Stimulated activated CD4-positive, alpha-beta T cell treated with anti-CD3 and anti-CD28 coated beads, Interleukin-1b, Interleukin-23, amount 100 ng/mL, for 1 hour (primary cell): ENCODE measurements at places on chromosomes 1 and 21.

- no peak for DNase-seq
Measured at GRCh38 chr1:63746129-63746864, 27.5 kb upstream of the ROR1 start.

DNA sequence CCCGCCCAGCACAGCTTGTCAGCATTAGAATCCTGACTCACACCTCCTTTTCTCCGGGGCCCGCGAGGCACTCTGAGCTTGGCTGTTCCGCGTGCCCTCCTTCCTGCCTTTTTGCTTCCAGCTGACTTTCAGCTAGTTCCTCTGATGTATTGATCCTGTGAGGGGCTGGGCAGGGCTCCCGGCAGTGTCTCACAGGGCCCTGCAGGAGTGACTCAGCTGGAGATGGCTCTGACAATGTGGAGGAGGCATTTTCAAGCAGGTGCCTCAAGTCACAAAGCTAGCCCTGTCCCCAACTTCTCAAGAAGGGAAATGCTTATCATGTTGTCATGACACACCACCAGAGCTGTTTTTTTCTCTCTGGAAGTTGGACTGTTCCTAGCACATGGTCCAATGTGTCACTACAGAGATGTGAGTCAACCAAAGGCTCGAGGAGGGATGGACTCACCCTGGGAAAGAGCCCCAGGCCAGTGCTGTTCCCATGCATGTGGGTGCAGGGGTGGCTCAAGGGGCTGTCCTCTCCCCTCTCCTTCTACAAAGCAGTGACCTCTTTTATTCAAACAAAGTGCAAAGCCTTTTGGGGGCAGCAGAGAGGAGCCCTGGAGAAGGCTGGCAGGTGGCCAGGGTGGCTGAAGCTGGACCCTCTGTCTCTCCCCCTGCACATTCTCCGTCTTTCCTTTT, 30.6 kb downstream of the SYT6 start:
- DNase-seq: no peak

- DNase-seq: no peak
Measured at GRCh38 chr1:155002464-155003226, at the start of gene ZBTB7B. Gene ZBTB7B, plus strand, starts transcription at chr1:155002802. Its CDS starts 11,859 bp downstream, at chr1:155014661.

- DNase-seq: no peak
Measured at GRCh38 chr1:14543191-14543840, 55.2 kb upstream of the KAZN start.

- DNase-seq: no peak
Measured at GRCh38 chr1:225517697-225518096, 89.9 kb upstream of the LBR start.

DNA sequence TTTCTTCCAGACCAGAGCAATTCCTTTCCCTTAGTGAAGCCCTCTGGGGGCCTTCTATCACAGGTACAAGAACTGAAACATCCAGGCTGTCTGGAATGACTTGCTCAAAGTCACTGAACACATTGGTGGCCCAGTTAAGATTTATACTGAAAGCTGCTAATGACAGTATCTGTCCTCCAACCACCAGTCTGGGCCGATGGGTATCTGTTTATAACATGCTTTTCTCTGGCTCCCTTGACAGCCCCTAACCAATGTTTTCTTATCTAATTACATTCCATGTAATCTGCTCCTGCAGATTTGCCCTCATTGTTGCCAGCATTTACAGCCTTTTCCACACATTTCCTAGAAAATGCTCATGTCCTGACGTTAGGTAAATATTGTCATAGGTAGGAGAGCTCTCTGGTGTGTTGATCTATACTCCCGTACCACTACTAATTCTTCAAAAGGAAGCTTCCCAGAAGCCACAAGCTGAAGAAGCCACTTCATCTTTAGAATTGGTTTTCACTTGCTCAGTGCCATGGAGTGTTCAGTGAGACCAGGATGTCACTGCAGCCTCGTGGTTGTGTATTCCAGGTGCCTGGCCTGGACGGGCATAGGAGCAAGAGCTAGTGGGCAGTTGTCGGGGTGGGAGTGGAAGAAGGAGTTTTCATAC, 163.9 kb downstream of the TSEN15 start:
- DNase-seq: no peak

- DNase-seq: no peak
Measured at GRCh38 chr1:5859766-5860165, 132.5 kb downstream of the NPHP4 start.

- no peak for DNase-seq
Measured at GRCh38 chr1:66445492-66446181, 88.3 kb upstream of the SGIP1 start.

GRCh38 chr1:151130987-151131586, 15.3 kb downstream of the SEMA6C start:
- DNase-seq: peak; percentile 61

DNA sequence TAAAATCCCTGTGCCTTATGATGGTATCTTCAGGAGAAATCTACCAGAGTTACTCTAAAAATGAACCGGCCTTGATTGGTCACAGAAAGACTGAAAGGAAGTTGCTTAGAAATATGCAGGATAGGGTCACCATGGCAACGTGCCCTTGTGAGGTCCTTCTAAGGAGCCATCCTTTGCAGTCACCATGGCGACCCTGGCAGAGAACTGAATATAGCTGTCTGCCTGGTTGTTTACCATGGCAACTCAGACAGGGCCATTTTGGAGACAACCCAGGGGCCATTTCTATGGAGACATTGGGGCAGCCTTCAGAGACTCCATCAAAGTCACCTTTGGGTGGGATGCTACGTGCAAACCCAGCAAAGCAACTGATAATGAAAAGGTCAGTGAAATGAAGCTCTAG, 43.0 kb downstream of the SNX7 start:
- no peak for DNase-seq

DNA sequence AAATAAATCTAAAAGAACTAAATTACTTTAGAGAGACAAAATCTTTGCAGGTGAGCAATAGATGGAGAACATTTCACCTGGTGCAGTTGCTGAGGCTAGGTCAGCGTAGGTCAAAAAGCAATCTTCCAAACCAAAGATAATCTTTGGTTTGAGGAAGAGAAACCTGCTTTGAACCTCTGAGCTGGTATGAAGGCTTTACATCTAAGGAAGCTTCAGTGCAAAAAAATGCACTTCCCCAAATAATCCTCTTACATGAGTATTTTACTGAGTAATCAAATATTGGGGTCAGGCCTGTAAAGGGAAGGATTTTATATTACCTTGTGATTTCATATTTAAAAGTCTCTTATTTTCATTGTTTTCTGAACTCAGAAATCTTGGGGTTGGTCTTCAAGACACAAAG, 223.6 kb downstream of the SRGAP2C start:
- no peak for DNase-seq

GRCh38 chr1:41391834-41392527, 30.7 kb downstream of the FOXO6 start:
- no peak for DNase-seq

DNA sequence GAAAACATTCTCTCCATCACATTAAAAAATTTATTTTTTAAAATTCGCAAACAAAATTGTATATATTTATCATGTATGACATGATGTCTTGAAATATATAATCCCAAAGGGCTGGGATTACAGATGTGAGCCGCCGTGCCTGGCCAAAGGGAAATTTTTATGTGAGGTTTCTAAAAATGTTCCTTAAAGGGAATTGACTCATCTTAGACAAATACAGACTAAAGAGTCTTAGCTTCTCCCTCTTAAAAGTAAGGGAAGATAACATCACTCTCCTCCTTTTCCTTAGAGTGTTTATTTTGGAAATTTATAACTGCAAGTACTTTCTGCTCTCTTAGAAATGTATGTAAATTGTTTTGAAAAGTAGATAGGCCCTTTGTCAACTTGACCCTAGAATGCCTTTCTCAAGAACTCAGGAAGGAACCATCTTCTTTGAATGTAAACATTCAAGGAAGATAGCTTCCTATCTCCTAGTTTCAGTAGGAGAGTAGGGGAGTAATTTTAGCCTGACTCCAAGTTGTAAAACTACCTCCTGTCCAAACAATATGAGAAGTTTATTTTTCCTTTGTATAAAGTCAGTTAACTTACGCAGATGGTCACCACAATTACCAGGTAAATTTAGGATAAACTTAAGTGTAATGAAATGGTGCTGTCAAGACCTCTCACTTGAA, 59.5 kb downstream of the C21orf91 start:
- DNase-seq: no peak

- no peak for DNase-seq
Measured at GRCh38 chr1:185474440-185475149, 157.6 kb upstream of the IVNS1ABP start.

DNA sequence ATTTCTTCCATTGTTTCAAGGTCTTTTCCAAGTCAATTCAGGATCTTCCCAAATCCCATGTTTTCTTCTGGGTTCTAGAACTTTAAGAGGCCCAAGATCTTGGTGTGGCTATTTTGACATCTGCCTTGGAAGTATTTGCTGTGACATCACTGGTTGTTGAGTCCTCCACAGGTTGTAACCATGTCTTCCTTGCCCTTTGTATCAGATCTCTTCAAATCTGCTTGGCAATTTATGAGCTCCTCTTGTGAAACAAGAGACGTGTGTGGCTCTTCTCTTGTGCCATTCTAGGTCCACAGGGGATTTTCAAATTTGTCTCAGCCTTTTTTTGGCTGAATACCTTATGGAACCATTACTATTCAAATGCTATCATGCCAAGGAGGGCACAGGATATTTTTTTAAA, 60.3 kb upstream of the KCNK2 start:
- no peak for DNase-seq

GRCh38 chr1:100494393-100495084, 43.4 kb upstream of the GPR88 start:
- no peak for DNase-seq

DNA sequence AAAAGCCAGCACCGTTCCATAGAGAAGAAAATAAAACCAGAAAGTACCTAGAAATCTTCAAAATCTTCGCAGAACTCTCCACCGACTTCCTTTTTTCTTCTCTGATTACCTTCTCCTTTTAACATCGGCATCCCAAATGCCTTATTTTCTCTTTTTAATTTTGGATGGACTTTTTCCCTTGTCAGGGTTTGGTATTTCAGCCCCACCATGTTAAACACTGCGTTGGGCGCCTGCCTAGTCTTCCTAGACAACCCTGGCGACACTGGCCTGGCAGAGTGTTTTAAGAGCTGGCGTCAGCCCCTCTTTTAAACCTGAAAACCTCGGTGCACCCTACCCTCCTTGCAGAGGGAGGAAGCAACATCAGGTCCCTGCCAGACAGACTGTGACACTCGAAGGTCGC, 66.0 kb upstream of the EFHD2 start:
- no peak for DNase-seq

DNA sequence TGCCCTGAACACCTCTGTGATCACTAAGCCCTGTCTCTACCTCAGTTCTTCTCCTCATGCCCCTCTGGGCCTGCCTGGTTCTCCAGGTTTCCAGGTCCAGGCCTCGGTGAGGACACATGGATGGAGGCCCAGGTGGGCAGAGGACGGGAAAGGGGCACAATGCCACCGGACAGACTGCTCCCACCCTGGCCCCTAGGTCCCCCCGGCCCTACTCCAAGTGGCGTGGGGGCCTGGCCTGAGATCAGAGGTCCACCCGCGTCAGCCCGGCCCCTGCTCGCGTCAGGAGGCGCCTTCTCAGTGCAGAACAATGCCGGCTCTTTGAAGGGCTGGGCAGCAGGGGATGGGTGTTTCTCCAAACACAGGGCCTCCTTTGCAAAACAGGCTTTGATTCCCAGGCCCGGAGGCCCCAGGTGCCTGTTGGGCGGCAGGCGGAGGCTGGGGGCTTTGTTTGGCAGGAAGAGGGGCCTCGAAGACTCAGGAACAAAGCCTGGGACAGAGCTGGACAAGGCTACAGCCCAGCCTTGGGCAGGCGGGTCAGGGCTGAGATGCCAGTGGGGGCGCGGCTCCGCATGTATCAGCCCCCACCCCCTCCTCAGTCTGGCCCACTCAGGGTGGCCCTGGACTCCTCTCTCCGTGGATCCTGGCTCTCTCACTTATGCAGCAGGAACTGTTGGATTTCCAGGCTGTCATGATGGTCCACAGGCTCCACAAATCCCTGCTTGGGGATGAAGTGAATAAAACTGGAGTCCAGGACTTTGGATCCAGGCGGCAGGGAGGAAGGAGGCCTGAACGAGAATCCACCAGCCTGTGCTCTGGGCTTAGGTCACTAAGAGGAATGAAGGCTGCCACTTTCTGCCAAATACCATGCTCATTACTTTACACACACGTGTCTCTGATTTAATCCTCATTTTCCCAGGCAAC, 77.4 kb upstream of the SLC2A1 start:
- DNase-seq: no peak

DNA sequence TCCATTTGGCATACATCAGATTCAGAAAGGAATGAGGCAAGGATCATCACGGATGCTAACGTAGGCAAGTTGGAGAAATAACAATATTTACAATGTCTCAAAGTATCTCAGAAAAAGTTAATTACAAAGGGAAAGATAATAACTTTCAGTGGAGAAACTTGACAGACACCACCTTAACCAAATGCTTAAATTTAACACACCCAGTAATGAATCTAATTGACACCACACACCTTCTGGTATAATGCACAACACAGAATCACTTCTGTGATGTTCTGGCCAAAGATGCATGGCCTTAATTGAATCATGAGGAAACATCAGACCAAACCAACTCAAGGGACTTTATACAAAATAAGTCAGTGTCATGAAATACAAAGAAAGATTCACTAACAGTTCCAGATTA, 23.1 kb downstream of the USP48 start:
- no peak for DNase-seq

DNA sequence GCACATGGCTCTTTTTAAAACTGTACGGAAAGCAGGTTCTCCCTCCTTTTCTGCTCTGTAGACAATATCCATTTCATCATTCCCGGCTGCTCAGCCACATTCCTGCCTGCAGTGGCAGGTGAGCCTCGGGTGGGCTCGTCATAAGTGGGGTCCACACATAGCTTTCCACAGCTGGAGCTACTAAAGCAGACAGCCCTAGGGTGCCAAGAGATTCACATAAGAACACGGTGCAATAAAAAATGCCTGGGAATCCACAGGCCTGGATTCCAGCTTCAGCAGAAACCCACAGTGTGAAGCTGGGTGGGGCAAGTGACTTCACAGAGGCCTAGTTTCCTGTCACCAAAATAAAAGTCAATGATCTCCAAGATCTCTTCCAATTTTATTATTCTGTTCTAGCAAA, 96.4 kb downstream of the MIS18A start:
- DNase-seq: no peak

DNA sequence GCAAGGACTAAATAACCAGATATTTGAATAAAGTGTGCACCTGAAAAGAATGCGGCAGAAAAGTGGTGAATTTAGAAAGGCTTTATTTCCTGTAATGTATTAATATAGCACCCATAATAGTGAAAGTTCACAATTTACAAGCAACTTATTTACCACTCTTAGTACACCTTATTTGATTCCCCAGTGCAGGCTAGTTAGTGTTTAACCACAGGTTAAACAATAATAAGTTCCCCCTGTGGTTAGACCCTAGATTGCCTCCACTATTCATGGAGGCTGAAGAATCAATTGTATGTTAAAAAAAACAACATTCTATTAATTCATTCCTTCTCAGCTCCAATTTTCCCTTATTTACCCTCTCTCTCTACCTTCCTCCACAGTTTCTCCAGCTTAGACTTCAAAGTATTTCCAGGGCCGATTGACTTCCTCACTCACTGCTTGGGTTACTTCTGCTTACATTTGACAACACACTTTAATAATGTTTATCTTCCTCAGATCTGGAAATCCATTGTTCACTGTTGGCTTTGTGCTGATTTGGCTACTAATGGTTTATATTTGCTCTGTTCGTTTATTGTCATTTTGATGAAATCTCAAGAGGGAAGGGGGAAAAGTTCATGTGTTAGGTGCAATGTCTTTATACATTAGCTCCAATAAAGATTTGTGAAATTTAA, 796.3 kb downstream of the BRINP3 start:
- no peak for DNase-seq
